ENCODE measurements at places on chromosomes 1 and 21.

DNA sequence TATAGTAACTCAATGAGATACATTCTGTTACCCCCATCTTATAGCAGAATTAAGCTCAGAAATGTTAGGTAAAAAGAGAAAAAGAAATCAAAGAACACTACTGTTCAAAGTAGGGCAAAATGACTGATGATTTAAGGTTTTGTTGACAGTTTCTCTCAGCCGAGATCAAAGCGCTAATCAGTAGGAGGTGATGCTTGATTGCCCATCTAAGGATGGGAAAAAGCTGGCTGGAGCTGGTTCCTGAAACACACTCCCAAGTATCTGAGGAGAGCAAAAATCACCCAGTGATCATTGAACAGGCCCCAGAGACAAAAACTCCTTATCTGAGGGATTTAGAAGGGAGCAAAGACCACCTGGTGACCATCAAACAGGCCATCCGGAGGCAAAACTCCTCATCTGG is 64.5 kb upstream of the CSF1 start:
- DNase-seq: no peak

GRCh38 chr21:17498586-17498985 is 14.3 kb upstream of the CXADR start:
- DNase-seq: no peak

- no peak for DNase-seq
These were observed 7.1 kb upstream of the CLDN19 start for GRCh38 chr1:42747125-42747524.

GRCh38 chr1:116754198-116754977 is at the start of gene CD2:
CD2 (plus strand) TSS chr1:116754430; CDS start chr1:116754493, 63 bp downstream.
- no peak for DNase-seq

DNA sequence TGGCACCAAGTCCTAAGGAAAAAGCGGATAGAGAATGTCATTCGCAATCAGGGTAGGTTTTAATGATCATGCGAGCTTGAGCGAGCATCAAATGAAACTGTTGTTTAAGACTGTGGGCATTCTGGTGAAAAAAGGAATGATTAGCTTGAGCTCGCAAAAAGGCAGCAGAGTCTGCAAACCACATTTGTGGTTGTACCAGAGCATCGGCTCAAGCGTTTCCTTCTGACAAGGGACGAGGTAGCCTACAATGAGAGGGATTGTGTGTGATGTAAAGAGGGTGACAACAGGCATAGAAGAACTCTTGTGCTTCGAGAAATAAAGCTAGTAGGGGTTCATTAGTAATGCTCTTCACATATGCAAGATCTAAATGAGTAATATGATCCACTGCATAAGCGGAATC is 11.1 kb upstream of the CD48 start:
- DNase-seq: no peak

DNA sequence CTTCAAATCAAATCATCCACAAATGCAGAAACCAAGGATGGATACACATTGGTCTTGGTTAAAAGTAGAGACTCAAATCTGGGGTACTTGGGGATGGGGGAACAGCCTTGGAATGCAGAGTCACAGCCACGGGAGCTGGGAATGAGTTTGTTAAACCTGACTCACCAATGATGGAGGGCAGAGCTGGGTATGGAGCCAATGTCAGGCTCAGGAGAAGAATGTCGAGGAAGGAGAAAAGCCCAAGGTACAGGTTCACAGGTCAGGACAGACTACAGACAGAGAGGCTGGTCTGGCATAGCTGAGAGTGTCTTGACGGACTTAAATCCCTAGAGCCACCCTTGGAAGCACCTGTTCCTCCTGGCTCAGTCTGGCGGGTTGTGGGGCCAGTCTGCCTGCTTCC is 237.6 kb downstream of the NTNG1 start:
- no peak for DNase-seq

DNA sequence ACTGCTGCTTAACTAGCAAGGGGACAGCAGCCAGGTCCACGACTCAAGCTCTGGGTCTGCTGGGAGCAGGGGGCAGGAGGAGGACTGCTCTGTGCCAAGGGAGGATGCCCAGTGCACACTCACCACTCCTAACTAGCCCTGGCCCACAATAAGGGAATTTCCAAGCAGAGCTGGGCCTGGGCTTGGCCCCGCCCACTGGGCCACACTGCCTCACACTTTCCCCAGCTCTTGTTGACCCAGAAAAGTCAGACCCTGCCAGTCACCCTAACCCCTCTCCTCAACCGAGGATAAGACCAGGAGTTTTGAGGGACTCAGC is 18.7 kb downstream of the SLC9A1 start:
- DNase-seq: no peak

All from NCI-H524 treated with DMSO at 0.1 percent for 48 hours (cell line).